ENCODE measurements at places on chromosomes 12 and 14.

- no peak for DNase-seq
Measured at GRCh38 chr12:53670971-53671370, 4.9 kb downstream of the ATP5MC2 start.

GRCh38 chr14:50031602-50032313 lies 84.6 kb downstream of the VCPKMT start:
- DNase-seq: no peak

- DNase-seq: no peak
Measured at GRCh38 chr12:20374795-20375194, 6.5 kb downstream of the PDE3A start.

- DNase-seq: no peak
Measured at GRCh38 chr14:104316121-104316722, 177.8 kb downstream of the KIF26A start.

DNA sequence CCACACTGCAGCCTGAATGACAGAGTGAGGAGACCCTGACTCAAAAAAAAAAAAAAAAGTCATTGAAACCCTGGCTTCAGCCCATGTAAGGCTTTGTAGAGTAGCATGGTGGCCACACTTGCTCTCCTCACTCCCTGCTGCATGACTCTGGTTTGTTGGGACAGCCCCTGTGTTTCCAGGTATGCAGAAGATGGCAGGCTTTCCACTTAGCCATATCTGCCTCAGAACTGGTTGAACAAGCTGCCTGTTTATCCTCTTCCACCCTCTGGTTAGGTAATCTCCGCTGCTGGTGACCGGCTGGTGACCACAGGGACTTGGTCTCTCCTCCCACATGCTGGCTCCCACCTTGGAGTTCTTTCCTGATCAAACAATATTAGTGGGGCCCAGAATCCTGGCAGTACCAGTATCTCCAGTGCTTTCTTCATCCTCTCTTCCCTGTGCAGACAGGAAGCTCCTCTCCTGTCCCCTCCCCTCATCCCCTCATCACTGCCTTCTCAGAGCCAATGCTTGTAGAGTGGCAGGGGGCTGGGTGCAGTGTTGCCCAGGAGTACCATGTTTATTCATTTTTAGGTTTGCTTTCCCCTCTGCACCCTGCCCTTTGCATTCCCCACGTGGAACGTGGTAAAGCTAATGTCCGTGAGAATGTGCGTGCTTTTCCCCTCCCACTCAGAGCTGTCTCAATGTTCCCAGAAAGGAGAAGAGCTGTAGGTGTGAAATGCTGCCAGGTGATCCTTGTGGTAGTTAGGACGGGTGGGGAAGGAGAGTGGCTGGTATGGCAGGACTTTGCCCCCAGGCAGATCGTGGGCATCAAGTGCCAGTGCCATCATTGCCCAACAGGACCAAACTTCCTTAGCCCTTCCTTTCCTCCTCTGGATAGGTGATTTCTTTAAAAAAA lies 11.3 kb downstream of the ABHD12B start:
- no peak for DNase-seq

GRCh38 chr14:64201921-64202545 lies 92.1 kb downstream of the ESR2 start:
- no peak for DNase-seq

GRCh38 chr12:123363390-123363739 lies 1.3 kb downstream of the SBNO1 start:
- no peak for DNase-seq

DNA sequence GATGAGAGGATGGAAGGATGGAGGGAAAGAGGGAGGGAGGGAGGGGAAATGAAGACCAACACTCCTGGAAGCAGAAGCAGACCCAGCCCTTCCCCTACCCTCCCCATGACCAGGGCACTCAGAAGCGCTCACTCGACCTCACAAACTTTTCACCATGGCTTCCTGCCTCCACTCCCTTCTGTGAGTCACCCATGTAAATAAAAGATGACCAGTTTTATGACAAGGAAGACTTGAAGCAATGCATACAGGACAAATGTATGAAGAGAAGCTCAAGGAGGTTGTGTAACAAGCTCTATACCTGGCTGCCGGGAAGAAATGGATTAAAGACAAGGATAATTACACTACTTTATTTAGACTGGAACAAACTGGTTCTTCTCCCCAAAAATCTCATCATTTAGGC lies 63.8 kb downstream of the CDC42BPB start:
- peak; percentile 57 for DNase-seq

DNA sequence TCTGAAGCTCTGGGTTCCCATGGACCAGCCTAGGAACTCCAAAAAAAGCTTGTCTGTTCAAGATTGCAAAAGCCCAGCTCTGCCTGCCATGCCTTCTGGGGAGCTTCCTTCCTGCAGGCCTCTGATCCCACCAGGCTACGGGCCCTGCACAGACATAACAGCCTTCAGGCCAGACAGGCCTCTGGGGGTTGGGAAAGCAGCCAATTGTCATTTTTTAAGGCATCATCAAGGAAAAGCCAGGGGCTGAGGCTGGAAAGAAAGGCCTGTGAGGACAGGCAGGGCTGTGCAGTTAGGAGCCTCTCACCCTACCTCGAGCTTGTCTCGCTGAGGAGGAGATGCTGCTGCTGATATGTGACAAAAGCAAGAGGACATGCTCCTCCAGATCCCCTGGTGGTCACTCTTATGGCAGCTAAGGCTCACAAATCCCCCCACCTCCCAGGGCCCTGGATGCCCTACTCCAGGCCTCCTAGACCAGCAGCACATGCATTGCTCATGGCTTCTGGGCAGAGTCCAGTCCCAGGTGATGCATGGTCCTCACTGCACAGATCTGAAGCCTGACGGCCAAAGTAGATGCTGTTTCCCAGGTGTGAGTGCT lies 2.9 kb downstream of the TMEM229B start:
- DNase-seq: no peak

- DNase-seq: no peak
Measured at GRCh38 chr12:95277139-95277538, 59.5 kb downstream of the VEZT start.

DNA sequence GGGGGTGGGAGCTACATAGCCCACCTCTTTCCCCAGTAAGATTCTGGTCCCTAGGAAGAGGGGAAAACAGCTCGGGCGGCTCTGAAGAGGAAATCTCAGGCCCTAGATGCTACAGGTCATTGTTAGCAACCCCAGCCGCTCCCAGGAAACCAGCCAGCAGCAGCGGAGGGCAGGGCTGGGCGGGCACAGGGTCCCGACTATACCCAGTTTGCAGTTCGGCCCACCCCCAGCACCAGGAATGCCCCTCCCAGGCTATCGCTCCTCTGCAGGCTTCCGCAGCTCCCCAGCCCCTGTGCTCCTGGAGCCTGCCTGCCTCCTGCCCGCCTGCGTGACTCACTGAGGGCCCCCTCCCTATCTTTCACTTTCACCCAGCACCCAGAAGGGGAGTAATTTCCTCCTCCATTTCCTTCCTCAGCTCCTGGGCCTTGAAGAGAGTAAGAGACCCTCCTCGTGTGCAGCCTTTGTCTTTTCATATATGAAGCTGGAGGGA lies 27.2 kb upstream of the PNMA1 start:
- no peak for DNase-seq

DNA sequence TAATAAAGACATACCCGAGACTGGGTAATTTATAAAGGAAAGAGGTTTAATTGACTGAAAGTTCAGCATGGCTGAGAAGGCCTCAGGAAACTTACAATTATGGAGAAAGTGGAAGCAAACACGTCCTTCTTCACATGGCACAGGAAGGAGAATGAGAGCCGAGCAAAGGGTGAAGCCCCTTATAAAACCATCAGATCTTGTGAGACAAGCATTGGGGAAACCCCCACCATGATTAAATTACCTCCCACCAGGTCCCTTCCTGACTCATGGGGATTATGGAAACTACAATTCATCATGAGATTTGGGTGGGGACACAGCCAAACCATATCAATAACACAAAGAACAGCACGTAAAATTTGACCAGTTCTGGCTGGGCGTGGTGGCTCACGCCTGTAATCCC lies 85.6 kb upstream of the ATF7IP start:
- no peak for DNase-seq

GRCh38 chr12:111869671-111870070 lies 27.6 kb downstream of the MAPKAPK5 start:
- no peak for DNase-seq

- no peak for DNase-seq
Measured at GRCh38 chr12:90024262-90024661, 315.6 kb upstream of the ATP2B1 start.

DNA sequence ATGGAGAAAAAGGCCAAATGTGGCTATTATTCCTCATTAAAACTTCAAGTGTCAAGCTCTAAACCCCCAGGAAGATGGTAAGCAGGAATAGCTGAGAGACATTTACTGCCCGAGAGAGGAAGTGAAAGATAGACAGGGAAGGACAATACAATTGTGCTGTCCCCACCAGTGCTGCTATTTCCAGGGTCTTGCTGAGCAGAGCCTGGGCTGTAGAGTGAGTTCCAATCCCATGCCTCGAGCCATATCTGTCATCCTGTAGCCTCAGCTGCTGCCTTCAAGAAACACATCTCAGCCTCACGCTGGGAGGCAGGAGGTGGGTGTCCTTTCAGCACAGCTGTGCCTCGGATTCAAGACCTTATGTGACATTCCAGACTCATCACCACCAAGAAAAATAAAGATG lies 114.0 kb downstream of the RPAP3 start:
- DNase-seq: no peak

GRCh38 chr12:57227315-57228115 lies 2.0 kb upstream of the SHMT2 start:
- no peak for DNase-seq

DNA sequence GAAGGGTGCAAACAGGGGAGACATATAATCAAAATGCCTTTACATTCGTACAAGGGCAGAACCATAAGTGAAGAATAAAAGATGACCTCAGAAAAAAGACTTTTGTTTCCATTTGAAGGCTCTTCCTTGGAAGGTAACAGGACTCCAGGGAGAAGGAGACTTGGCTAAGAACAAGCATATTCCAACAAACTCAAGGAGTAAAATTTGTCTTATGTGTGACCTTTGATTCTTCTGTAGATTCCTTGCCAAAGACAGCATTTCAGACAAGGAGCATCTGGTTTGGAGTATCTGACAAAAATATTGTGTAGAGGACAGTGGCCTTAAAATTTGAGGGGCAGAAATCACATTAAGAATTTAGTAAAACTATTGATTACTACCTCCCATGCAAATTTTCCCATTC lies 991.9 kb downstream of the FLRT2 start:
- no peak for DNase-seq

GRCh38 chr12:126663304-126664094 lies 1598.3 kb downstream of the AACS start:
- DNase-seq: peak; percentile 32

GRCh38 chr14:61090432-61091216 lies 109.6 kb downstream of the SLC38A6 start:
- no peak for DNase-seq

DNA sequence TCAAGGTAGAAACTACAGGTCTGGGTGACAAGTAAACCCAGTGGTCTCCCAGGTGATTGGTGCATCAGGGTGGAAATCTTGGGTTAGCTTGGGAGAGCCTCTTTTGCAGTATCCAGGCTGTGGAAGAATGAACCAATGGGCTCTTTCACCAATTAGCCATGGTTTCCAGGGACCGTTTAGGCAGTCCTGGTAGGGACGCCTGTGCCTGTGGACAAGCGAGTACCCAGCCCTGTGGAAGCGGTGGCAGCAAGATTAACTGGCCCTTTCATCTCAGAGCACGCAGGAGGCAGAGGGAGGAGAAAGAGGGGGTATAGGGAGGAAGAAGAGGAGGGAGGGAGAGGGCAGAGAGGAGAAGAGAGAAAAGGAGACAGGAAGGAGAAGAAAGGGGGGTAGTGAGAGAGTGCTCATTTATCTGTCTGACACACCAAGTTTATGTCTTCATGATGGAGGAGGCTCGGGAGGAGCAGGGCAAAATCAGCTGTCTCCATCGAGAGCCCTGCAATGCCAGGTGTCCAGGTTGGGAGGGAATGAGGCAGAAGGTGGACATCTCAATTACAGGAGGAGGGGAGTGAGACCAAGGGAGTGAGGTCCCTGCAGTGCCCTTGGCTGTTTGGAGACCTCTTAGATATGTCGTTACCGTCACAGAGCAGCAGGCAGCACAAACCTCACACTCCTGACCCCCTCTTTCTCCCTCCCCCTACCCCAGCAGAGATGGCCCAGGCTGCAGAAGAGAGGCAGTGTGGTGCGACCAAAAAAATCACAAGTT lies 4.6 kb upstream of the ZDHHC22 start:
- no peak for DNase-seq

GRCh38 chr12:127728729-127729128 lies 538.2 kb upstream of the TMEM132C start:
- DNase-seq: no peak

GRCh38 chr12:59004456-59004855 lies 84.2 kb upstream of the LRIG3 start:
- DNase-seq: no peak

DNA sequence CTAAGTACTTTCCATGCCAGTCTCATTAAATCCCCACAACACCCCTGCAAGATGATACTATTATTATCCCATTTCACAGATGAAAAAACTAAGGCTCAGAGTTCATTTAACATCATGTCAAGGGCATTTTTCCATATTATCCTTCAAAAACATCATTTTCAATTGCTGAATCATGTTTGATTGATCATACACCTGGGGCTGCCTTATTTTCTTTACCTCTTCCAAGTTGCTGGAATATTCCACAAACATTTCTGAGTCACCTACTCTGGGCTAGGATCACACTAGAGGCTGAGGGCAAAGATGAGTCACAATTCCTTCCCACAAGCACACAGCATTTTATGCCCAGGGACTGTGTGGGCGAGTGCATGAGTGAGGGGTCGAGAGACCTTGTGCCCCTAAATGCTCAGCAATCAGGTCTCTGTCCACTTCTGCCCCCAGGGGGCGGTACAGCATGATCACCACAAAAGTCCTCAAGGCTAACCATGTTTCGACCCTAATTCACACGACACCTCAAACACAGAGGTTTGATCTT lies 14.1 kb upstream of the TMEM119 start:
- peak; percentile 72 for DNase-seq
